ENCODE measurements at places on chromosomes 6 and 20.

GRCh38 chr6:67870321-67870720, 764.8 kb upstream of the ADGRB3 start:
- DNase-seq: no peak

- no peak for DNase-seq
These were observed 676.2 kb downstream of the HDGFL1 start for GRCh38 chr6:23245572-23245971.

DNA sequence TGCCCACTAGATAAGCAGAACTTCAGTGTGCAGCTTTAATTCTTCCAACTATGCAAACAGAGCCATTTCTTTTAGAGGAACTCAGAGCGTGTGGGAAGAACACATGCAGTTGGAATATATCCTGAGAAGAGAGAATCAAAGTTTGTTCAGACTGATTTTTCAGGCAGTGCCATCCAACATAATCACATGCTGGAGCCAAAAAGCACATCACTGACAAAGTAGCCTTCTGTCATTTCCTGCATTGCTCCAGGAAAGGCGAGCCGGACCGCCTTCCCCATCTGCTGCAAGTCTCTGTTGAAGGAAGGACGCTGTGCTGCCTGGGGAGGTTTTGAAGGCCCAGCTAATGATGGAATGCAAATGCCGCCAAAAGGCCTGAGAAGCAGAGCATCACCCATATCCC, 98.4 kb downstream of the DOK5 start:
- no peak for DNase-seq

DNA sequence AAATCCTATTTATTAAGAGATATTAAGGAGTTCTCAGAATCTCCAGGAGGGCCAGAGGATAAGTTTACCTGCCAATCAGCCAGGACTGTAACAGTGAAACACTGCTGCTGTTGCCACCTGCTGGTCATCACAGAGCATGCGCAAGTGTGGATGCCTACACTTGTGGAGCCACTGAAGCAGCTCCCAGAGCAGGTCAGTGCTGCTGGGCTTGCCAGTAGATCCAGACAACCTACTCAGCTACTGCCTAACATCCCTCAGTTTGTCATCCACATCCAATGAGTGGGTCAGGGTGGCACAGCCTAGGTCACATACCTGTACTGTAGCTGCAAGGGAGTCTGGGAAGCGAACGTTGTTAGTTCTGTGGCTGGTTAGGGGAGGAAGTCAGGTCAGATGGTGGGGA, 18.3 kb upstream of the NHSL1 start:
- peak; percentile 66 for DNase-seq

DNA sequence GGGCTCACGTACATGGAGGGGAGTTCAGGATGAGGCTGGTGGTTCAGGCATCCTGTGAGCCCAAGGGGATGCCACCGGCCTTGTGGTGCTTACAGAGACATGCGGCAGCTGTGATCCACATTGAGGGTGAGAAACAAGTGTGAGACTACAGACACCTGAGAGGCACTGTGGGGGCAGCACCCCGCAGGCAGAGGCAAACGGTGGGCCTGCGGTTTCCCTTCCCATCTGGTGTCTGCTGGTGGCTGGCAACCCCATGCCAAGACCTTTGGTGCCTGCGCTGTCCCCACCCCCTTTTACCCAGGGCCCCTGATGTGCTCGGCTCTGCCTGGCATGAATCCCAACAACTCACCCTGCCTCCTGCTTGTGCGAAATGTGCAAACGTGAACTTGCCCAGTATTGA, 42.0 kb downstream of the ERMARD start:
- DNase-seq: no peak

GRCh38 chr6:36783603-36784375, 55.5 kb downstream of the CPNE5 start:
- no peak for DNase-seq

All from CD14-positive monocyte (primary cell).